ENCODE measurements at places on chromosomes 11 and 22. TPM values are rescaled to one million over a fixed set of nuclear protein-coding genes. Genes with fewer than 3 reads are reported as not detected.

DNA sequence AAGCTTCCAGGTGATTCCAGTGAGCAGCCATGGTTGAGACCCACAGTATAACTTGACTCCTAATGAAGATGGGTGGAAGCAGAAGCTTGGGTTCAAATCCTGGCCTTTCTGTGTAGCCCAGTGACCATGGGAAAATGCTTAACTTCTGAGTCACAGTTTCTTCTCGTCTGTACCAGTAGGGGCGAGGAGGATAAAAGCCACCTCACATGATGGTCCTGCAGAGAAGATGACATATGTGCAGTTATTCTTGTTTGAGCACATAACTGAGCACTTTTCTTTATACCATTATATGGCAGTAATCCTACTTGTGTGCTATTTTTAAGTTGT is 4.9 kb downstream of the TMEM109 start:
- peaks cover 17% of the 10 kb centered on the region for H3K4me1 ChIP-seq
- no peaks in the 10 kb centered on the region for H3K27me3 ChIP-seq
- no peak overlapping the region for H3K4me3 ChIP-seq
- DNase-seq: no peak
- H3K36me3 ChIP-seq: no peaks in the 10 kb centered on the region
- no peak overlapping the region for H3K27ac ChIP-seq

- no peaks in the 10 kb centered on the region for H3K36me3 ChIP-seq
- no peak overlapping the region for H3K27ac ChIP-seq
- DNase-seq: no peak
- no peaks in the 10 kb centered on the region for H3K4me1 ChIP-seq
- peaks cover 55% of the 10 kb centered on the region for H3K27me3 ChIP-seq
Observed at GRCh38 chr11:129374081-129374992, 1.3 kb upstream of the BARX2 start.

GAL3ST3 gene
- 1.9 TPM for total RNA-seq

GRCh38 chr11:73971175-73971719 is 11.4 kb downstream of the UCP2 start:
- no peaks in the 10 kb centered on the region for H3K27me3 ChIP-seq
- no peaks in the 10 kb centered on the region for H3K36me3 ChIP-seq
- H3K27ac ChIP-seq: no peak overlapping the region
- no peak overlapping the region for H3K4me3 ChIP-seq
- DNase-seq: no peak

GRCh38 chr22:36055376-36056295 is 27.0 kb upstream of the RBFOX2 start:
- no peak overlapping the region for H3K27ac ChIP-seq
- no peak overlapping the region for H3K4me3 ChIP-seq
- H3K36me3 ChIP-seq: no peaks in the 10 kb centered on the region
- H3K4me1 ChIP-seq: no peaks in the 10 kb centered on the region
- no peak for DNase-seq
- no peaks in the 10 kb centered on the region for H3K27me3 ChIP-seq

THY1 gene
- total RNA-seq: 71.2 TPM

- H3K27ac ChIP-seq: no peak overlapping the region
- H3K4me3 ChIP-seq: no peak overlapping the region
- H3K36me3 ChIP-seq: no peaks in the 10 kb centered on the region
- H3K4me1 ChIP-seq: no peaks in the 10 kb centered on the region
Observed at GRCh38 chr11:70175236-70175698, 27.8 kb upstream of the FADD start.

- H3K4me1 ChIP-seq: no peaks in the 10 kb centered on the region
- no peak for DNase-seq
- no peak overlapping the region for H3K4me3 ChIP-seq
- no peaks in the 10 kb centered on the region for H3K27me3 ChIP-seq
Observed at GRCh38 chr11:130278745-130279144, 36.0 kb downstream of the ZBTB44 start.

C11orf21 gene
- 1.8 TPM for total RNA-seq

LSP1 gene
- total RNA-seq: 27.7 TPM

KCNJ11 gene
- not detected for total RNA-seq

GRCh38 chr11:78684377-78684776 is 109.7 kb upstream of the NARS2 start:
- no peaks in the 10 kb centered on the region for H3K27me3 ChIP-seq
- no peaks in the 10 kb centered on the region for H3K36me3 ChIP-seq
- no peak for DNase-seq
- H3K4me3 ChIP-seq: no peak overlapping the region

GRCh38 chr11:45801723-45802315 is 3.1 kb upstream of the SLC35C1 start:
- peaks cover 12% of the 10 kb centered on the region for H3K4me1 ChIP-seq
- H3K36me3 ChIP-seq: no peaks in the 10 kb centered on the region
- no peaks in the 10 kb centered on the region for H3K27me3 ChIP-seq

- no peak overlapping the region for H3K27ac ChIP-seq
- H3K4me1 ChIP-seq: no peaks in the 10 kb centered on the region
- no peaks in the 10 kb centered on the region for H3K36me3 ChIP-seq
- no peak for DNase-seq
- H3K4me3 ChIP-seq: no peak overlapping the region
Observed at GRCh38 chr11:8387693-8388092, 124.0 kb upstream of the LMO1 start.

All from uterus (tissue), 4 donors.